ENCODE measurements at places on chromosomes 12 and 14.

DNA sequence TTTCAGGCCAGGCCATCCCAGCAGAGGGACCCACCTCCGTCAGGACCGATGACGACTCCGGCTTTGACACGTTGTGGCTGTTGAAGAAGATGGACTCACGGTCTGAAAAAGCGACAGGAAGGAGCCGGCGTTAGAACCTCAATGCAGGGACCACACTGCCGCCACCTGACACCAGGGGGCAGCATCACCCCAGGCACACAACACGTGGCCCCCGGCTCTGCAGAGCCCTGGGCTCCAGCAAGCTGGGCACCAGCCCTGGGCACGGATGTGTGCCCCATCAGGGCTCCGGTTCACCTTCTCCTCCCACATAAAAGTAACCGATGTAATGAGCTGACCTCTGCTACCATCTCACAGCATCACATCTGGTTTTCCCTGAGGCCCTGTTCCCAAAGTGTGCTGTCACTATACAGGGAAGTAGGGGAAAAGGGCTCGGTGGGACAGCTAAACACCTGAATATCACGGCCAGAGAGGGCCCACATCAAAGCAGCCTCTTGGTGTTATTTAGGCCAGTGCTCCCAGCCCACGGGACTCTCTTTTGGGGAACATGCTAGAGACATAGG is 29.0 kb downstream of the CHGA start:
- peak; percentile 81 for DNase-seq

- DNase-seq: no peak
Measured at GRCh38 chr12:107619831-107620230, 65.8 kb upstream of the PWP1 start.

- no peak for DNase-seq
Measured at GRCh38 chr12:81958406-81958805, 199.3 kb upstream of the PPFIA2 start.

DNA sequence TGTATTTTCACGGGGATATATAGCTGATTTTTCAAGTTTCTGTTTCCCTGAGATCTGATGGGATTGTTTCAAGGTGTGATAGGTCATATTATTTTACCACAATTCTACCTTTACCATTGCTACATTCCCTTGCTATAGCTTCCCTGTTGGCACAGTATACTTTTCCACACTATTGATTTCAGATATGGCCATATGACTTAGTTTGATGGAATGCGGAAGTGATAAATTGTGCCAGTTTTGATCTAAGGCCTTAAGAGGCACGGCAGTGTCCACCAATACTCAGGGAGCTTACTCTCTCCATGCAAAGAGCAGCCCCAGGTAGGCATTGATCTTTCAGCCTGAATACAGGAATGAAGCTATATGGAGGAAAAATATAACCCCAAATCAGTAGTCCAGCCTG is 315.7 kb downstream of the SLC16A7 start:
- no peak for DNase-seq

DNA sequence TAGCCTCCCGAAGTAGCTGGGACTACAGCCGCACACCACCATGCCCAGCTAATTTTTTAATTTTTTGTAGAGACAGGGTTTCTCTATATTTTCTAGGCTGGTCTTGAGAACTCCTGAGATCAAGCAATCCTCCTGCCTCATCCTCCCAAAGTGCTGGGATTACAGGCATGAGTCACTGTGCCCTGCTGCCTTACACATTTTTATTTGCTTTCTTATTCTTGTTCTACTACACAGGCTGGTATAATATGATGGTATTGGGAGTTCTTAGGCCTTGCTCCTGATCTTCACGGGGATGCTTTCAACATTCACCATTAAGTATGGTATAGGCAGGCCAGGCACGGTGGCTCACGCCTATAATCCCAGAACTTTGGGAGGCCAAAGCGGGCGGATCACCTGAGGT is 21.2 kb downstream of the DGLUCY start:
- DNase-seq: no peak

GRCh38 chr12:67921286-67921685 is 68.0 kb upstream of the IFNG-AS1 start:
- no peak for DNase-seq

Measured in left cardiac atrium (tissue), 4 donors.